ENCODE measurements at places on chromosomes 12 and 14. TPM values are rescaled to one million over a fixed set of nuclear protein-coding genes. Genes with fewer than 3 reads are reported as not detected.

DNA sequence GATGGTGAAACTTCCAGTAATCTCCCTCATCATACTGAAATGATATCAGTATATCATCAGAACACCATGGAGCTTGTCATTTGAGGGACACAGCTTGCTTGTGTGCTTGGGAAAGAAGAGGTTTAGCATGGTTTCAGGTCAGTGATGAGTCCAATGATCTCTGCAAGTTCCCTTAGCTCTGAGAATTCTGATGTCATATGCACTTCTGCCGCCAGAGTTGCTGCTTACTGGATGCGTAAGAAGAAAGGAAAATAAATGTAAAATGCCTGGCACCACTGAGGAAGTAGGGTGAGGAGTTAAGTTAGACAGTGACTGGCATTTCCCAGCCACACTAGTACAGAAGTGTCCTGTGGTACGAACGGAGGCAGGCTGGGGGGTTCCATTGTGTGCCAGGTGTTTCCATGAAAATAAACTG is 22.6 kb downstream of the PRKCH start:
- H3K27ac ChIP-seq, result peak overlapping the region; percentile 76
- DNase-seq, result no peak
- H3K4me3 ChIP-seq, result peak overlapping the region; percentile 28
- peaks cover 93% of the 10 kb centered on the region for H3K4me1 ChIP-seq

- H3K36me3 ChIP-seq, result no peaks in the 10 kb centered on the region
- H3K4me3 ChIP-seq, result no peak overlapping the region
- no peak for DNase-seq
- H3K27ac ChIP-seq, result no peak overlapping the region
- H3K4me1 ChIP-seq, result no peaks in the 10 kb centered on the region
Observed at GRCh38 chr14:81363746-81364378, 36.3 kb downstream of the STON2 start.

DNA sequence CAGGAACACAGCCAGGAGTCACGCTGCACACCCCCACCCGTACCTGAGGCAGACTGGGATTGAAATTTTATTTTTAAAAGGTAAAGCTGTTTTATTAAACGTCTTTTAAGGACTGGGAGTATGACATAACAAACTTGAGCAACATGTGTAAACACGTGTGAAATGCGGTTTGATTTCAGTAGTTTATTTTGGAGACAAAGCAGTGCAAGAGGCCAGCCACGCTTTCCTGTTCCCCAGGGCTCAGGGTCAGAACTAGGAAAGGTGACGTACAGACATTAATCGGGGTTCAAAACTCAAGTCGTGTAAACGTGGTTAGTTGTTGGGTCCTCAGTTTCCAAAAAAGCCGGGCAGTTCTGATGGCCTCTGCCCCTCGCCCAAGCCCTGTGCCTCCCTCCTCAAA is 16.7 kb downstream of the CHGA start:
- no peak overlapping the region for H3K4me3 ChIP-seq
- no peak overlapping the region for H3K27ac ChIP-seq
- DNase-seq, result no peak
- no peaks in the 10 kb centered on the region for H3K4me1 ChIP-seq
- H3K27me3 ChIP-seq, result no peaks in the 10 kb centered on the region

DNA sequence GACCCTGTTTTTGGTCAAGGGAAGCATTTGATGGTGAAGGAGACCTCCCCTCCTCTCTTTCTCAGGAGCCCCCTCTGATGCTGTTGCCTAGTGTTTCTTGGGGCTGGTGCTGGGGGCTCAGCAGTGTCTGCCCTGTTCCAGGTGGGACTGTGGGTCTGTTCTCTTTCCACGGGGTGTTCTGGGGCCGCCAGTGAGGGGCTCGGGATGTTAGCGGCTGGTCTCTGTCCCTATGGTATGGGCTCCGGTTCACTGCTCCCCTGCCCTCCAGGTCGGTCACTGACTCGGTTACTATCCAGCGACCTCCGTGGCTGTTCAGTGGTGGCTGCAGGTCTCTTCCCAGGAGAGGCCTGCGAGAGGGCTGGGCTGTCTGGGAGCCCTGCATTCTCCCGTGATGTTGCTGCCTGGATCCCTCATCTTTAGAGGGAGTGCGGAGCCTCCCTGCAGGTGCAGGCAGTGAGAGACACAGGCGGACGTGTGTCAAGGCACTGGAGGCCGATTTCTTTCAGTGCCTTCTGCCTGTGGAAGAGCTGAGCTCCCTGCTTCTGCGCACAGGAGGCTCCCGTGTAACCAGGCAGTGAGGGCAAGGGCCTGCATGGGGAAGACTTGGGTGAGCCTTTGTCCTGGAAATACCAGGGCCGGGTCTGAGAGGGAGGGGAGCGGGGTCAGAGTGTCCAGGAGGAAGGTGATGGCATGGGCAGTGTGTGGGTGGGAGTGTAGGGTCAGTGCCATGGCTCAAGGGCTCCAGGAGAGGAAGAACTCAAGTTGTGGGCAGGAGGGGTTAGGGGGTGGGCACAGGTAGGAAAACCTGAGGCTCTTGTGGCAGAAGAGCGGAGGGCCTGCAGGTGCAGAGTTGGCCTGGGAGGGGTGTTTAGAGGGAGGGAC is 362.6 kb downstream of the TMEM121 start:
- no peaks in the 10 kb centered on the region for H3K27me3 ChIP-seq
- no peaks in the 10 kb centered on the region for H3K4me1 ChIP-seq
- no peaks in the 10 kb centered on the region for H3K36me3 ChIP-seq
- H3K27ac ChIP-seq, result no peak overlapping the region

- H3K27me3 ChIP-seq, result no peaks in the 10 kb centered on the region
- H3K4me3 ChIP-seq, result peak overlapping the region; percentile 35
- peak overlapping the region; percentile 58 for H3K27ac ChIP-seq
- peaks cover 61% of the 10 kb centered on the region for H3K4me1 ChIP-seq
- peaks cover 48% of the 10 kb centered on the region for H3K36me3 ChIP-seq
Observed at GRCh38 chr12:31967539-31967938, 8.3 kb downstream of the RESF1 start.

DNA sequence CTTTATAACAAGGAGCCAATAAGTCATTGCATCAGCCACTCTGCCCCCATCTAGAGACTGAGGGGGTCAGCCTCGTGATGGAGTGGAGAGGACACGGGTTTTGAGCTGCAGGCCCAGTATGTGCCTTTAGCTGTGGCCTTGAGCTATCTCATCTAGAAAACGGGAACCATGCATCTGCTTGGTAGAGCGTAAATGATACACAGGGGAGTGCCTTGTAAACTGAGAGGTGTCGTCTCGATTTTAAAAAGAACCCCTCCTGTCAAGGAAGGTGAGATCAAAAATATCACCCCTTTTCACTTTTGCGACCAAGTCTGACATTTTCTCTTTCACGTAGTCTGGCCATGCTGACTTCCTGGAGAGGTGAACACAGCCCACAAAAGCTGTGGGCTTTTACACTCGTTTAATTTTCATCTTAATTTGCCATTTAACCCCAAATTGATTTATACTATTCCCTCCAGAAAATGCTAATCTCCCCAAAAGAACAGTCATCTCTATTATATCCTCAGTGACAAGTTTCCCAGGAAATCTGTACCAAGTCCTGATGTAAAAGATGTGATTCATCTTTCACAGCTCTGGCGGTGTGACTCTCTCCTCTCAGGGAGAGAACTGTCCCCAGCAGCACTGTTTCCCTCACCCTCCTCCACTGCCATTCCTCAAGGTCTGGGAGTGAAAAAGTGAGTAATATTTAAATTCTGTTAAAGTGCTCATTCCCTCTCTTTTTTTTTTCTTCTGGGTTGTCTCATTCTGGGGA is 30.6 kb downstream of the VCPKMT start:
- no peaks in the 10 kb centered on the region for H3K36me3 ChIP-seq
- no peak overlapping the region for H3K4me3 ChIP-seq
- H3K4me1 ChIP-seq, result peaks cover 94% of the 10 kb centered on the region
- peak overlapping the region; percentile 97 for H3K27ac ChIP-seq
- no peak for DNase-seq

- no peak overlapping the region for H3K27ac ChIP-seq
- no peak for DNase-seq
- no peaks in the 10 kb centered on the region for H3K36me3 ChIP-seq
- no peak overlapping the region for H3K4me3 ChIP-seq
- H3K27me3 ChIP-seq, result no peaks in the 10 kb centered on the region
- no peaks in the 10 kb centered on the region for H3K4me1 ChIP-seq
Observed at GRCh38 chr14:53668897-53669296, 287.7 kb downstream of the BMP4 start.

DNA sequence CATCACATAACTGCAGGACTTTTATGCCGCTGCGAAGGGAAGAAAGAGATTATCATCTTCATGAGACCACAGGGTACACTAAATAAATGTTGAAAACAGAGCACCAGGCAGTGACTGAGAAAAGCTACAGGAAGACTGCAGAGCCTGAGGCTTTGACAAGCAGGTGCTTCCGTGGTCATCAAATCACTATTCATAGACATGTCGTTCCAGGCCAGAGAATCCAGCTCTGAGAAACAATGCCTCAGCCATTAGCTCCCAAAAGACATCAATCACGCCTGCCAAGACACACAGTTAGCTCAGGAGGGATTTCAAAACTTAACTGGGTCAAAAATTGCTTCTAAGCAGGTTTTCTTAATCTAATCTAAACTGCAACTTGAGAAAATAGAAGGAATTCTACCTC is 47.2 kb upstream of the GARIN6 start:
- no peak overlapping the region for H3K4me3 ChIP-seq
- H3K4me1 ChIP-seq, result no peaks in the 10 kb centered on the region

- H3K36me3 ChIP-seq, result no peaks in the 10 kb centered on the region
- H3K27me3 ChIP-seq, result no peaks in the 10 kb centered on the region
- peak overlapping the region; percentile 67 for H3K4me3 ChIP-seq
Observed at GRCh38 chr12:30755395-30755762, 628 bp upstream of the CAPRIN2 start.

GRCh38 chr14:103288076-103288766 is 45.8 kb upstream of the EIF5 start:
- H3K27ac ChIP-seq, result no peak overlapping the region
- no peak overlapping the region for H3K4me3 ChIP-seq
- no peak for DNase-seq
- H3K27me3 ChIP-seq, result no peaks in the 10 kb centered on the region
- no peaks in the 10 kb centered on the region for H3K36me3 ChIP-seq
- H3K4me1 ChIP-seq, result no peaks in the 10 kb centered on the region

- peaks cover 5% of the 10 kb centered on the region for H3K4me1 ChIP-seq
- no peak overlapping the region for H3K27ac ChIP-seq
- no peaks in the 10 kb centered on the region for H3K27me3 ChIP-seq
- H3K36me3 ChIP-seq, result no peaks in the 10 kb centered on the region
- H3K4me3 ChIP-seq, result no peak overlapping the region
- no peak for DNase-seq
Observed at GRCh38 chr12:57451233-57451778, 3.8 kb upstream of the INHBE start.

- DNase-seq, result no peak
- H3K4me1 ChIP-seq, result no peaks in the 10 kb centered on the region
- no peaks in the 10 kb centered on the region for H3K27me3 ChIP-seq
- no peak overlapping the region for H3K27ac ChIP-seq
- no peak overlapping the region for H3K4me3 ChIP-seq
Observed at GRCh38 chr12:113537046-113537750, 65.5 kb upstream of the LHX5 start.

DNA sequence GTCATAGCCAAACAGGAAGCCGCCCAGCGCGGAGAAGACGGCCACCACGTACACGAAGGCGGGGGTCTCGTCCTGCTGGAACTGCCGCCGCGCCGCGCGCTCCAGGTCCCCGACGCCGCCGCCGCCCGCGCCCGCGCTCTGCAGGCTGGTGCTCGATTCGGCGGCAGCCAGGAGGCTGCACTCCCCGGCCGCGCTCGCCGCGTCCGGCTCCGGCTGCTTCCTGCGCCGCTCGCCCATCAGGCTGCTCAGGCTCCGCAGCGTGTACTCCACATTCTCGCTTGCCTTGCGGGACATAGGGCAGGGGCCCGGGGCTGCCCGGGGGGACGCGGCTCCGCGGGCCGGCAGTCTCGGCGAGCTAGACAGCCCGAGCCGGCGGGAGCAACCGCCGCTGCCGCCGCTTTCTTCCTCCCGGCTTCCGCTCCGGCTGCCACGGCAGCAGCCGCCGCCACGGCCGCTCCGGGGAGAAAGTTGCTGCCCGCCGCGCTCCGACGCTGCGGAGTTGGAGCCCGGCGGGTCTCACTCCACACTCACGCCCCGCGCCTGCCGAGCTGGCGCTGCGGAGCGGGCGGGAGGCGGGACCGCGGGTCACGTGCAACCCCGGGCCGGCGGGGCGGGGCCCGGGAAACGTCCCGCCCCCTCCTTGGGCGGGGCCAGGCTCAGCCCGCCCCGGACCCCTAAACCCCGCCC is at the start of gene SLC2A13:
Gene SLC2A13 (minus strand): TSS at position 567 of the 687 bp plus-strand sequence. CDS start 273 bp downstream, at position 294.
- H3K27me3 ChIP-seq, result no peaks in the 10 kb centered on the region
- H3K4me3 ChIP-seq, result peak within 1 kb of the TSS; percentile 61
- H3K4me1 ChIP-seq, result peaks cover 16% of the 10 kb centered on the region
- H3K27ac ChIP-seq, result peak within 1 kb of the TSS; percentile 66
- no peaks in the 10 kb centered on the region for H3K36me3 ChIP-seq
- peak; percentile 77 for DNase-seq

GRCh38 chr12:108633534-108634248 is at the start of gene SELPLG:
Gene SELPLG (minus strand): TSS chr12:108633894. CDS start chr12:108624307, 9,587 bp downstream.
- peaks cover 5% of the 10 kb centered on the region for H3K36me3 ChIP-seq
- H3K4me1 ChIP-seq, result peaks cover 53% of the 10 kb centered on the region
- peak within 1 kb of the TSS; percentile 89 for H3K27ac ChIP-seq
- no peaks in the 10 kb centered on the region for H3K27me3 ChIP-seq

DNA sequence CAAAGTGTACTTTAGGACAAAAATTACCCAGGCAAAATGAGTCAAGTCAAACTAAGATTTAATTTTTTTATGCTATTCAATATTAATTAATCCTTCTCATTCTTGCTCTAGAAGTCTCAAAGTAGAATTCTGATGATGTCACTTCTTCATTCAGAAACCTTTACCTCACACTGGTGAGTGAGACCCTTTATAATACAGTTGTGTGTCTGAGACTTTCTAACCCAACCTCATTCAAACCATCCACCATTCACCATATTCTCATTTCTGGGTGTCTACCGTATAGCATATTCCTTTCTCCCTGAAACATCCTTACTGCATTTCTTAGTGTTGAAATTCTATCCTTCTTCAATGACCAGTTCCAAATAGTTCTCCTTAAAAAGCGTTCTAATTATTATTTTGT is 40.8 kb upstream of the CFL2 start:
- H3K36me3 ChIP-seq, result no peaks in the 10 kb centered on the region
- H3K27me3 ChIP-seq, result no peaks in the 10 kb centered on the region
- H3K4me3 ChIP-seq, result no peak overlapping the region
- H3K27ac ChIP-seq, result no peak overlapping the region
- no peak for DNase-seq

The DPPA3 gene
- total RNA-seq, result not detected

The FOXM1 gene
- 1.2 TPM for total RNA-seq

The SERPINA9 gene
- total RNA-seq, result not detected

The RND1 gene
- total RNA-seq, result 1.5 TPM

The TOMM20L gene
- total RNA-seq, result not detected

Data from naive thymus-derived CD4-positive, alpha-beta T cell (primary cell).